ENCODE measurements at places on chromosomes 7 and 10.

DNA sequence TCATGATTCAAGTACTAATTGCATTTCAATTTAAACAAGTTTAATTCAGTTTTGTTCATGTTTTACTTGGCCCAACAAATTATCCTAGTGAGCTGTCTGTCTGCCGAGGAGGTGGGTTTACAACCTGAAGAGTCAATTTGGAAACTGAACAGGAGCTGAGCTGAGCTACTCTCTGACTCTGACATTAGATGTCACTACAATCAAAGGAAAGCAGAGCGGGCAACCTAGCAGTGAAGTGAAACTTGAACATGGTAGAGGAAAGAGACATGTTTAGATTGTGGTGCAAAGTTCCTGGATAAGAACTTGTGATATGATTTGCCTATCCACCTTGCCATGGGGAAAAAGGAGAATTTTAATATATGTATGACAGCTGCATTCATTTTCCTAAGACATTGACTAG lies 9.6 kb upstream of the AGR3 start:
- peak; percentile 72 for DNase-seq

- no peak for DNase-seq
Observed at GRCh38 chr10:54478601-54479000, 322.4 kb downstream of the PCDH15 start.

GRCh38 chr7:479115-479947 lies 40.3 kb downstream of the PDGFA start:
- DNase-seq = no peak

DNA sequence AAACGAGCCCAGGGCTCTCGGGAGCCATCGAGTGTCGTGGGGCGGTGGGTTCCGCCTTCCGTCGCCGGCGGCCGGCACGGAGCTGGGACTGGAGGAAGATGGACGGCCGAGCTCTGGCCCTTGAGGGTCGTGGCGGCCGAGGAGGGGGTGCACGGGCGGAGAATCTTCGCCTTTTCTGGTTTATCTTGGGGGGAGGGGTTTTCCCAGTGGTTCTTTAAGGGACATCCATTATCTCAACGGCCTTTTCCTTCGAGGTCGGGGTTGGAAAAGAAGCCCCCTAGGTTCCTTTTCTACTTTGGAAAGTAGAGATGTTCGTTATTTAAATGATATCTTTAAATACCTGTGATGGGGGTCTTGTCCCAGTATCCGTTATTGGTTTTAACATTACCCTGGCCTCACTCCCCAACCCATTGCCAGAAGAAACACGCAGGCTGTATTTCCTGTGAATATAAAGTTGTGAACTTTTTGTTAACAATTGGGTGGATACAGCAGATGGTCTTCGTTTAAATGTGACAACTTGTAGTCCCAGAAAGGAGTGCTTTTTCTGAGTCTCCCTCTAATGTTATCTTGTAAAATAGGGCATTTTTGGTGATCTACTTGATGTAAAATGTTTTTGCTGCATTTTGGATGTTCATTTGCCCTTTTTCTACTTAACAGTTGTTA lies 765 bp downstream of the CCAR1 start:
- peak; percentile 24 for DNase-seq

- DNase-seq = no peak
Observed at GRCh38 chr7:74443543-74444247, 10.0 kb upstream of the GTF2IRD1 start.

All from cardiac fibroblast (primary cell).